Kidney (tissue), 22 donors: ENCODE measurements at places on chromosomes 4 and X.

DNA sequence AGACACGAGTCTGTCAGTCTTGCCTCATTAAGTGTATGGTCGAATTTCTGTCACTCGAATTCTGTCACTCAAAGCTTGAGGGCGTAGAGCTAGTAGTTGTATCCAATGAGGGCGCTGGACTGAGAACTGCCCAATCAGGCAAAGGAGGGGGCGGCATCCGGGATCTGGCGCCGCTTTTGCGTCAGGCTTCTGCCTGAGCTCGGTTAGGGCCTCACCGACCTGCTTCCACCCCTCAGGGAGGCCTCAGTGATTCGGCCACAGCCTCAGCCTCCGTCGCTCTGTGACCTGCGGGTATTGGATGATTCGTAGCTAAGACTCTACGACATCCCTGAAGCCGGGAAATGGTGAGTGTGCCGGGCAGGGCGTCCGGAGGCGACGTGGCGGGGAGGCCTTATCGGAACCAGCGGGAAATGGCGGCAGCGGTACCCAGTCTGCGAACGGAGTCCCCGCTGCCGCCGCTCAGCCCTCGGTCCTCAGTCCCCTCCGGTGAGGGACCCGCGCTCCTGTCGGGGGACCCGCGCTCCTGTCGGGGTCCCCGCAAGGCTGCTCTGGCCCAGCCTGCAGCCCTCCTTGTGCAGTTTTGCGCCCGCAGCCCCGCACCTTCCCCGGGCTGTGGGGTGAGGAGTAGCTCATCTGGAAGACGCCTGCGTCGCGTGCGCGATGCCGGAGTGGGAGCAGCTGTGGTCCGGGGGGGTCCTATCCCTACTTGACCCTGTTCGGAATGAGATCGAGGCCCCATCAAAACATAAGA, 88.3 kb downstream of the ZNF718 start:
- DNase-seq: peak; percentile 91

DNA sequence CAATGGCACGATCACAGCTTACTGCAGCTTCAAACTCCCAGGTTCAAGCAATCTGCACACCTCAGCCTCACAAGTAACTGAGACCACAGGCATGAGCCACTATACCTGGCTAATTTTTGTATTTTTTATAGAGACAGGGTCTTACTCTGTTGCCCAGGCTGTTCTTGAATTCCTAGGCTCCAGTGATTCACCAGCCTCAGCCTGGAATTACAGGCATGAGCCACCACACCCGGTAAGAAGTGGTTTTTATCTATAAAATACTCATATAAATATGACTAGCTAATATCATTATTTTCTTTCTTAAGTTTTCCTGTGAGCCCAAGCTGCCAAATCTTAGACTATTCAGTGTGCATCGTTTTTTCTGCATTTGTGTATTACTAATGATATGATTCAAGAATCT, 4.4 kb downstream of the SCFD2 start:
- no peak for DNase-seq

GRCh38 chr4:13541720-13542576, 2.4 kb downstream of the NKX3-2 start:
- peak; percentile 49 for DNase-seq

DNA sequence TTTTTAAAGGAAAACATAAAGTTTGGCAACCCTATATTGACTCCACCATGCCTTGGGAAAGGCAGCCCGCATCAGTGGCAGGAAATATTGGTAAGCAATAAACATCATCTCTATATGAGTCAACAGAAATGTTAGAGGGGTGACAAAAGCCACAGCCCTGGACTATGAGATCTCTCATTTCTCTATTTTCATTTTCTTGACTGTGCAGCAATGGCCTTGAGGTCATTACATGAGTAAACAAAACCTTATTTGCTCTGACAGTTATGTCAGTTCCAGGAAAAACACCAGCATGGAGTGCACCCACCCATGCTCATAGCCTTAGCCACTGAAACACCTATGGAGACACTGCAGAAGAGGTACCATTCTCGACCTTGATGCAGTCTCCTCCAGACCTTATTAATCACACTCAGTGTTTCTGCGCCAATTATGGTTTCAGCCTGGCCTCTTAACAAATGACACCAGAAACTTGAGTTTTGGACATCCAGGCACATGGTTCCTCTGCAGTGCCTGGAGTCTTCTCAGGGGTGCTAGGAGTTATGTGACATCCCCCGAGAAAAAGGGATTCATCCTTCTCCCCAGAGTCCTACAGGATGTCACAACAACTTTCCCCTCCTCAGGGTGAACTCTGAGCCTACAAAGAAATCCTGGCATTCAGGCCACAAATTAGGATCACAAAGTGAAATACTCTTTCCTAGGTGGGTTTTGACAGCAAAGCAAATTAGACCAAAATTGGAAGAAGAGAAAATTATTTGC, 16.0 kb upstream of the HPGD start:
- DNase-seq: no peak

DNA sequence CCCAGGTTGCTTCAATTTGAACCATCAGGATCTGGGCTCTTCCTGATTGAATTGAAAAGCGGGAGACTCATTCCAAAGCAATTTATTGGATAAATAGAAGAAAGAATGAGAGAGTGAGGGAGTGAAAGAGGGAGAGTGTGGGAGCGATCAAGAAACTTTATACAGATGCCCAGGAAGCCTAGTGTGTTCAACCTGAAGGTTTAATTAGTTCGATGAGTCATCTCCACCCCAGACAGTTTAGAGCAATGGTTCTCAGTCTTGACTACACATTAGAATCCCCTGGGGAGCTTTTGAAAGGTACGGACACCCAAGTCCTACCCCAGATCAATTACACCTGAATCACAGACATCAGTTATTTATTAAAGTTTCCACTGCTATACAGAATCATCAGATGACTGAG, 61.5 kb downstream of the GEMIN8 start:
- no peak for DNase-seq

DNA sequence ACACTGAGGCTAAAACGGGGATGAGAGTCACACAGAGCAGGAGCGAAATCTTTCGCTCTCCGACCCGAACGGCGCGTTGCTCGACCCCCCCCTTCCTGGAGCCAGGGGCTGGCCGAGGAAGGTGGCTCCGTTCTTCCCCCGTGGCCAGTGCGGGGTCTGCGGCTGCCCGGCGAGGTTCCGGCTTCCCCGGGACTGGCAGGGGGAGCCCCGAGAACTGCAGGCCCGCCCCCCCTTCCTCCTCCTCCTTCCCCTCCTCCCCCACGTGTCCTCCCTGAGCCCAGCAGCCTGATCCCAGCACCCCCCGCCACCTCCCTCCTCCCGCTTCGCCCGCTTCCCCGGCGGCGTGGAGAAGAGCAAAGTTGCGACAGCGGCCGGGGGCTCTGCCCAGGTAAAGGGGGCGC, 2.4 kb upstream of the BCORL1 start:
- peak; percentile 75 for DNase-seq

GRCh38 chr4:16443504-16444088, 217.3 kb upstream of the TAPT1 start:
- no peak for DNase-seq

GRCh38 chrX:41737065-41737464, 13.1 kb downstream of the GPR82 start:
- no peak for DNase-seq

GRCh38 chrX:43958529-43958928, 14.7 kb downstream of the NDP start:
- DNase-seq: no peak

GRCh38 chrX:150499240-150499639, 69.2 kb upstream of the MTM1 start:
- no peak for DNase-seq

DNA sequence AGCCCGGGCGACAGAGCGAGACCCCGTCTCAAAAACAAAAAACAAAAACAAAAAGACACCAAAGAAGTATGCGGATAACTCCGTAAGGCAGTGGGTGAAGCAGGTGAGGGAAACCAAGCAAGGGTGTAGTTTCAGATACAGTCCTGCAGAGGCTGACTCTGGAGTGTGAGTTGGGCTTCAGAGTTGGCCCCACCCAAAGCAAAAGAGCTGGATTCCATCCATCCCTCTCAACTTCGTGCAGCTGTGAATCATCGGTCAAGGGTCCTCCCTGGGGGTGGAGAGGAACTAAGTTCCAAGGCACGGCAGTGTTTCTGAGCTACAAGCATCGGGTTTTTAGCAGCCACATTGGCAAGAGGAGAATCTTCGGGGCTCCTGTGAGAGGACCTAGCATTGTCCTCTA, 43.9 kb upstream of the FAM9A start:
- DNase-seq: no peak

DNA sequence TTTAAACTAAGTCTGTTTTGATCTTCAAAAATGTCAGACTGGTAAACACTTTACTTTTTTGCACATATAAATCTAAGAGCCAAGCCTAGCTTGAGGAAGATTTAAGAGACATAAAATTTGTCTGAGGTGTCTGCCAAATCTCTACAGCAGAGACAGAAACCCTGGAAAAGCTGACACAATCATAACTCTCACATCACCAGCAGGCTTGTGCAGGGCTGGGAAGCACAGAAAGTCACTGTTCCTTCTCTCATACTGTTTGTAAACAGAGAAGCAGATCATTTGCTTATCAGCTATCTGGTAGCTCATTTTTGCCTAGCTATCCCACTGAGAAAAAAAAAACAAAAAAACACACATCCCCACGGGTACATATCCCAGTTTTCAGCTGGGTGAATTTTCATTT, 7.0 kb downstream of the ENOX2 start:
- DNase-seq: no peak

DNA sequence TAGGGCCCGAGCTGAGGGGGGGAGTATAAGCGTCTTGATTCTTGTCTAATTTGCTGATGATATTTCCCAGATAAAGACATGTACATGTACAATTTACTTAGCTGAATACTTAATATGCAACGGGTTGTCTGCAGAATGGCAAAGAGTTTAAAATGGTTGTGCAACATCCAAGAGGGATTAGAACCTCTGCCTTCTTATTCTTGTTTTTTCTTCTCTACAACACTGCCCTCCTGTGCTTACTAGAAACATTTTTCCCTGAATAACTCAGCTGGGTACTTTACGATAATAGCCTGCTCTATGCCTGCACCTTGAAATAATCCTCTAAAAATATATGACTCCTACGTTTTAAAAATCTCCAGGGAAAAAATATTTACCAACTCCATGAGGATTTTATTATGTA, 41.8 kb downstream of the INTS12 start:
- no peak for DNase-seq

GRCh38 chrX:153906126-153906917, 1.8 kb downstream of the AVPR2 start:
- DNase-seq: no peak

DNA sequence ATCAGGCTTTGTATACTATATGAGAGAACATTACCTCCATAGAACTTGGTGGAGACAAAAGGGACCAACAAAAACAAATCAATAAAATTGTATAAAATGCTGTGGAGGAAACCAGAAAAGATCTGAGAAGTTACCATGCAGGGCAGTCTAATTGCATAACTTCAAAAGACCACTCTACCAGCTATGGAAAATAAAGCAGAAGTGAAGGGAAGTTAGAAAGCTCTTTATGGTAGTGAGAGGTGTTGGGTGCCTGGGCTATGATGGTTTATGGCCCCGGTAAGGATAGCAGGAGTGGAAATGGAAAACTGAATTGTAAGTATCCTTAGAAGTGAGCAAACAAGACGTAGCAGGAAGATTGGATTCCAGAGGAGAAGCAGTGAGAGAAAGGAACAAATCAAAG, 3.1 kb downstream of the TMEM184C start:
- DNase-seq: no peak

GRCh38 chrX:9533611-9534010, 68.8 kb downstream of the TBL1X start:
- DNase-seq: no peak

DNA sequence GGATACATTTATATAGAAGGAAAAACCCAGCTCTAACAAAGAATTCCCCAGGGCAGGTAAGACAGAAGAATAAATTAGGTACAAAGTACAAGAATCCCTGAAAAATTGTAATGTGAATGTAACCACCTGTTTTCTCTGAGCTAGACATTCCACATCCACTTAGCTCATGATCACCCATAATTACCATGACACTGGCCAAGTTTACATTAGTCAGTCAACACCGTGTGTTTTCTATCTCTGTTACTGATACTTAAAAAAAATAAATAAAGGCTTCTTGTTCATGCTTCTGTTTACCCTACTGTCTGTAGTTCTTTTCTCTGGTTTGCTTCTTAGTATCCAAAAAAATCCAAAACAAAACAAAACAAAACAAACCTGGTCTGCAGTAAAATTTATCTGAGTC, 66.0 kb downstream of the CBLL2 start:
- DNase-seq: peak; percentile 2

DNA sequence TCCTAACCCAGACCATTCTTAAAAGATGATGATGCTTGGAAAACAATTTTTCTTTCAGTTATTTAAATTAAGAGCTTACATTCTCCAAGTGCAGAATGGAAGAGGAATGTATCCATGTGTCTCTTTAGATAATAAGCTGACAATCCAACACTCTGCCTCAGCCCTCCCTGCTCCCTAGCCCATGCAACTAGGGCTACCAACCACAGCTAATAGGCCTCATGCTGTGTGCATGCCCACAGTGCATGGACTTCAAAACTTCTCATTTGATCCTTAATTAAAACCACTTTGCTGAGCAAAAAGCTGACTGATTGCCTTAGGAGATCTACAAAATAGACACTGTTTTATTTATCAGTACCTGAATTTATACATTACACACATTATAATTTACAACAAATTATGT, 473.9 kb downstream of the GALNTL6 start:
- no peak for DNase-seq

GRCh38 chrX:46967547-46967946, 55.3 kb downstream of the JADE3 start:
- DNase-seq: no peak

DNA sequence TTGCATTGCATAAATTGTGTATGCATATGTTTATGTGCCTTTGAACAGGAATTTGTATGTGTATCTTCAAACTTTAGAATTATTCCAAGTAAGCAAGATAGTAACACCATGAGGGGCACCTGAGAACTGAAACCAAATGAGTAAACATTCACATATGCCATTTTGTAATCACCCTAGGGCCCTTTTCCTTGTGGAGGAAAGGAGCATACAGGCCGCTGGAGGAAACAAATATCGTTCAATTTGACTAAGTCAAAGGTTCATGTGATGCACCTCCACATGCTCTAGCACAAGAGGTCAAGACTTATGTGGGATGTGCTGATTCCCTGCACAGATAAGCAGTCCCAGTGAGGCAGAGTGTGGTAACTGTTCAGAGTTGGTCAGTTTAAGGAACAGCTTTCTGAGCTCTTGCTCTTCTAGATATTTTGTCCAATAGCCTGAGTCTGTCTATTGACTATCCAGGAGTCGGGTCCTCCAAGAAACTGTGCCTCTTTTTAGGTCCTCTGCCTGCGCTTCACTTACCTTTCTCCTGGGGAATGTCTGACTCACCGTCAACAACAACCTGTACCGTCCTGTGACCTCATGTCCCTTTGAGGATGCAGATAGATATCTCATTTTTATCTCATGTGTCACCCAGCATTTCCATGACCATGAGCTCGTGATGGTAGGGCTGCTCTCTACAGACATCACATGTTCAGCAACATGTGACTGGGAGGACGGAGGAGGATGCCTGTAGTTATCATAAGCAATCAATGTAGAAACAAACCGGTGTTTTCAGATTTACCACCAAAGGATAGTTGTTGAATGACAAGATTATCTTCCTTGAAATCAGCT, 196.9 kb downstream of the NWD2 start:
- no peak for DNase-seq
